ENCODE measurements at places on chromosomes 6 and 20. TPM values are rescaled to one million over a fixed set of nuclear protein-coding genes. Genes with fewer than 3 reads are reported as not detected.

The OR2H1 gene
- total RNA-seq = not detected

The EPB41L2 gene
- total RNA-seq = 123 TPM

The SAMD10 gene
- 3.8 TPM for total RNA-seq

The EFCAB8 gene
- total RNA-seq = 0.20 TPM

DNA sequence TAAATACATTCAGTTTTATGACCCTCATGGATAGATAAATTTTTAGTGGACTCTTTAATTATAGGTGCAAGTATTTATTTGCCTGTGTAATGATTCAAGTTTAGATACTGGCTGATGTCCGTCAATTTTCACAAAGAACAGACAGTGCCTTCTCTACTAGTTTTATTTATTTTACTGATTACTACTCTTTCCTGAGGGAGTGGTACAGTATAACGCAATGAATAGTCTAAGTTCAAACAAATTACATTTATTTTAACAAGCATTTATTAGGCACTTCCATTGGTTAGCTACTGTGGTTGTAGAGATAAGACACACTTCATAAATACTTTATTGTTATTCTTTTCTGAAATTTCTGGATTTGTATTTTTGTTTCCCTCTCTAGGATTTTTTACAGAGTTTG is 74.3 kb downstream of the ADGRG6 start:
- DNase-seq = no peak

- no peak for DNase-seq
Measured at GRCh38 chr6:12276930-12277315, 13.2 kb upstream of the EDN1 start.

DNA sequence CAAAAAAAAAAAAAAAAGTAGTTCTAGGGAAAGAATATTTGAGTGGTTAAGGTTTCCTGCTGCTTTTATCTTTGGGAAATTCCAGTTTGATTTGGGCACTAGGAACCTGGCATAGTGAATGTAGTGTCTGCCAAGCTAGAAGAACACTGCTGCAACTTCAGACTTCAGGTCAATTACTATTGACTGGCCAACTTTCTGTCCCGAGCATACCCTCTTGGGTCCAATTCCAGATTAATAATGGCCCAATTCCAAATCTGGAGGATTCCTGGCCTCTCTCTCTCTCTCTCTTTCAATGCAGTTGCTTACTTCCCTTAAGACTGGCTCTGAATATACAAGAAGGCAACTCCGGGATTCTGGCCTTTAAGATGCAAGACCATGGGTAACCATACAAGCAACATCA is 74.9 kb downstream of the ANKEF1 start:
- no peak for DNase-seq

DNA sequence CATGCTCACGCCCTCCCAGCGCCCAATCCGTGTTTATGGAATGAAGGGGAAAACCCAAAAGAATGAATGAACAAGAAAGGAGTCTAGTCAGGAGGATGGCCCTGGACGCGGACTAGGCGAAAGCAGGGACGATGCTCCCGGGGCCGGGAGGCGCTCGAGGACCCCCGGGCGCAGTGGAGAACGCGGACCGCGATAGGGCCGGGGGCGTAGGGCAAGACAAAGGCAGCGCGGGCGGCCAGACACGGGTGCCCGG is 758 bp downstream of the GCLC start:
- no peak for DNase-seq

DNA sequence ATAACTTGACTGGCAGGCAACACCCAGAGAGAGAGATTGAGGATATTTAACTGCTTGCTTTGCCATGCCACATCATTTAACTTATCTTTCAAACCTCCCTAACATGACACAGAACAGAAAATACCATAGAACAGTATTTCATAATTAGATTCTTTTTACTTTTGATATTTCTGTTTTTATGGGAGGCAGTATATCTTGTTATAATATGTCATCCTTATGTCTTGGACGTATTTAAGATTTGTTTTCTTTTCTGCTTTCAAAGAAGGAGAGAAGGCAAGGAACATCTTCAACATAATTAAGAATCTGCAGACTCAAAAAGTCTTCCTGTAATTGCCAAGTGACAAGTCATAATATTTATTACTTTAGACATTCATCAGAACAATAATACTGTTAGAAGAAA is 1283.7 kb downstream of the GRIK2 start:
- DNase-seq = no peak

DNA sequence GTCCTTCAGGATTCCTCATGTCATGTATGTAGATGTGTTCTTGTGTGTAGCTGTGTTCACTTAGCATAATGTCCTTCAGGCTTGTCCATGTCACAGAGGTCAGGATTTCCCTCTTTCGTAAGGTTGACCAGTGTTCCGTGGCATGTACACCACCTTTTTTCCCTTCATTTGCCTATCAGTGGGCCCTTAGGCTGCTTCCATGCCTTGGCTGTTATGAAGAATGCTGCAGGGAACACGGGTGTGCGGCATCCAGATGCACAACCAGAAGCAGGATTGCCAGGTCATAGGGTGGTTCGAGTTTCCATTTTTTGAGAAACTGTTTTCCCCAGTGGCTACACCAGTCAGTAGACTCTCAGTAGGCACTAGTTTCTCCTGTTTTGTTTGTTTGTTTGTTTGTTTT is 29.2 kb downstream of the SYNDIG1 start:
- DNase-seq = no peak

DNA sequence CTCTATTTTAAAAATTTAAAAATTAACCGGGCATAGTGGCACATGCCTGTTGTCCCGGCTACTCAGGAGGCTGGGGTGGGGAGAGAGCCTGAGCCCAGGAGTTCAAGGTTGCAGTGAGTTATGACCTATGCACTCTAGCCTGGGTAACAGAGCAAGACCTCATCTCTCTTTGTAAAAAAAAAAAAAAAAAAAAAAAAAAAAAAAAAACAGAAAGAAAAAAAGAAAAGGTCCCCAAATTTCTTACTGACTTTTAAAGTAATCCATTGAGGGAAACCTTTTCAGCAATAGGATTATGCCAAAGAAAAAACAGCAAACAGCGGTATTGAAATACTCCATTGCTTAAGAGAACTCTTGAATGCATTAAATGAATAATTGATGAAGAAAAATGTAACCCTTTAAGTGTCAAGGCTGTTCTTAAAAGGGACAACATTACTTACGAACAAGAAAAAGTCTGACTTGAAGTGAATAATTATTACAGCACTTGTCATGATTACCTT is 6.0 kb upstream of the DNAAF9 start:
- no peak for DNase-seq

Data from H1 (cell line).